ENCODE measurements at places on chromosomes 3 and 15.

- no peak for DNase-seq
Measured at GRCh38 chr15:31338318-31338878, 11.8 kb downstream of the KLF13 start.

DNA sequence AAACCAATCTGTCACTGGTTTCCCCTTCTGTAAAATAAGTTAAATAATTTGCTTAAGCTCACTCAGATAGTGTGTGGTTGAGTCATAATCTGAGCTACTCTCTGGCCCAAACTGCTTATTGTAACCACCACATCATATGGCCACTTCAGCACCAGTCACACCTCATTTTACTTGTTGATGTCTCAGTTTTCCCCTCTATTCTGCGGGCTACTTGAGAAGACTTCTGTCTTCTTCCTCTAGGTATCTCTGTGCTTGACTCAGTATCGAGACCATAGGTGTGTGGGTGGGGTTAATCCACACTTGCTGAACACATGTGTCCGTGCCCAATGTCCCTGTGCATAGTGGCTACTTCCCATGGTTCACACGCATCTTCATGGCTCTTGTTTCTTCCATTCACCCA is 32.9 kb downstream of the CRYGS start:
- DNase-seq = no peak

DNA sequence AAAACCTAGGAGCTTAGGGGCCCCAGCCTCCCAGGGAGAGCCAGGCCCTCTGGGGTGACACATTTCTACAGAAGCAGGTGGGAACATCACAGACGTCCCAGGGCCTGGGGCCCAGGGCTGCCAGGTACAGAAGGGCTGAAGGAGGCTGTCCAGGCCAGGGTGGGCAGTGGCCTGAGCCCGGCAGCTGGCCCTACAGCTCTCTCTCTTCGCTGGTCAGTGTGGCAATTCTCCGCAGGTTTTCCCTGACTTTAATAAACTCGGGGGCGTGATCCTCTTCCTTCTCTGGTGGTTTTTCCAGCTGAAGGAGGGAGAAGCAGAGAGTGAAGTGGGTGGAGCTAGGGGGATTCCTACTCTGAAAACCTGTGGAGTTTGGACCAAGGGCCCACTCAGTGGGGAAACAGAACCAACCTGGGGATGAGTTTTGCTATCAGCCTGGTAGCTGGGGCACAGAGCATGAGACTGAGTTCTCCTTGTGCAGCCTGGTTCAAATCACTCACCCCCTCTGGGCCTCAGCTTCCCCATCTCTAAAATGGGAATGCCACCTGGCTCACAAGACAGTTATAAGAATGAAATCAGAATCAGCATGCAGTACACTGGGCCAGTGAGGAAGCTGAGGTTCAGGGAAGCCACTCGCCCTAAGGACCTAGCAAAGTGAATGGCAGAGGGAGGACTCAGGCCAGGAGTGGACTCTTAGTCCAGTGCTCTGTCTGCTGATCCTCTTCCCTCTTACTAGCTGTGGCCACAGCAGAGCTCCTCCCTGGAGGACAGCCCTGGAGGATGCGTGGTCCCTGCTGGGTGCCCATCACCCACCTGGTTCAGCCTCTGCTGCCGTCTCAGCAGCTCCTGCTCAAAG is 10.6 kb downstream of the FAM107A start:
- no peak for DNase-seq

DNA sequence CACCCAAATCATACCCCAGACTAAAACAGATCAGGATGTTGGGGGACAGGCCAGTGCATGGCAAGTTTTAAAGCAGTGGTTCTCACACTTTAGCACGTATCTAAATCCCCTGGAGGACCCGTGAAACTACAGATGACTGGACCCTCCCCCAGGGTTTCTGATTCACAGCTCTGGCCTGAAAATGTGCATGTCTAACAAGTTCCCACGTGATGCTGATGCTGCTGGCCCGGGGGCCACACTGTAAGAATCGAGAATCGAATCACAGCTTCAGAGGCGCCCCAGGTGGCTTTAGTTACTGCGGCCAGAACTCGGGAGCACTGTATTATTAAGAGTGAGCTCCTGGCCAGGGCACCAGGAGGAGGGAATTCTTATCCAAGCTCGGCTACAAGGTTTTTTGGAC is 11.6 kb downstream of the ADAMTS17 start:
- no peak for DNase-seq

GRCh38 chr3:179196098-179196497 is 47.9 kb downstream of the PIK3CA start:
- DNase-seq = no peak

- DNase-seq = no peak
Measured at GRCh38 chr3:189702066-189702646, 71.0 kb downstream of the TP63 start.

DNA sequence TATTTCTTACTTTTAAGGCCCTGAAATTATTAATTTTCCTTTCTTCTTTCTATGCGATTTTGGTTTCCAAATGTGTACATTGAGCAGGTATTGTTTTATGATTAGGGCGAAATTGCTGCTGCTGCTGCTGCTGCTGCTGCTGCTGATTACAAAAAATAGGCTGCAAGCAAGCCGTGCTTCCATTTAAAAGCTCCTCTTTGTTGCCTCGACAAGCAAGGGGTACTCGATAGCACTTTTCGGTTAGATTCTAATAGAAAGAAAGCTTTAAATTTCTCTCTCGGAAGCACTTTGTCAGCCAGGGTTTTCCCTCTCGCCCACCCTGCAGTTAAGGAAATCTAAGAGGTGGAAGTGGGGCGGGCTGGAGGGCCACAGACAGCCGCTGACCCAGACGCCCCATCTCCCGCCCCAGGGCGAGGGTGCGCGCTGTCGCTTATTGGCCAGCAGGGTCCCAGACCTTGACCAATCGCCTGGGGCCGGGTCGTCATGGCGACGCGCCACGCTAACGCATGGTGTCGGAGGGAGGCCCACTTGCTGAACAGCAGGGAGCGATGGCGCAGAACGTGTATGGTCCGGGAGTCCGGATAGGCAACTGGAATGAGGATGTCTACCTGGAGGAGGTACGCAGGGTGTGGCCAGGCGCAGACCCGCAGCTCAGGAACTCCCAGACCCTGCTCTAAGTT is at the start of gene CFAP161:
CFAP161 (plus strand) TSS at position 489 of the 680 bp plus-strand sequence; CDS start at position 549, 60 bp downstream.
- no peak for DNase-seq

GRCh38 chr3:3110749-3111361 is 681 bp upstream of the IL5RA start:
- DNase-seq = no peak

DNA sequence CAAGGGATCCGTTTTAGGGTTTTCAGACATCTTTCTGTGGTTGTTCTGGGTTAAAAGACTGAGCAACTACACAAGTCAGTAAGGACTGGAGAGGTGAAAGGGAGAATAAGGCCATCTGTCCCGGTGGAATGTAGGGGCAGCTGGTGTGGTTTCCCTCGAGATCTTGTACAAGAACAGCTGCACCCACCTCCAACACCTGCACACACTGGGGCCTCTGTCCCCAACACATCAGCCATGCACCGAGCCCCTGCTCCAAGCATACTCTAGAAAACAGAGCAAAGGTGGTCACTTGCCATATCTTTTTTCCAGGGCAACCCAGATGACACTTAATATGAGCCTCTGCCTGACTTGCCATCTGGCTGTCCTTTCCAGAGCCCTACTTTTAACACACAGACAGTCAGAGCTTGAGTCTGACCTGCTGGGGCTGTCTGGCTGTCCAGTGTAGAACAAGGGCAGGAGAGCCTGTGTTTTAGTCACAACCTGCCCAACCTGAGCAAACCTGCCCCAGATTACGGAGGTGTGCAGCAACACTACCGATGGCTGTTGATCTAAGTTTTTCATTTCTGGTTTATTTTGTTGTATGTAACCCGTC is 12.2 kb downstream of the MAN2A2 start:
- DNase-seq = no peak

Data from activated T-helper 1 cell treated with anti-CD3 and anti-CD28 coated beads, Interleukin-2, amount 50 U/mL, for 16 hours (primary cell).